ENCODE measurements at places on chromosomes 13 and 19.

GRCh38 chr13:33493672-33494365 lies 208.3 kb upstream of the STARD13 start:
- DNase-seq, result no peak

DNA sequence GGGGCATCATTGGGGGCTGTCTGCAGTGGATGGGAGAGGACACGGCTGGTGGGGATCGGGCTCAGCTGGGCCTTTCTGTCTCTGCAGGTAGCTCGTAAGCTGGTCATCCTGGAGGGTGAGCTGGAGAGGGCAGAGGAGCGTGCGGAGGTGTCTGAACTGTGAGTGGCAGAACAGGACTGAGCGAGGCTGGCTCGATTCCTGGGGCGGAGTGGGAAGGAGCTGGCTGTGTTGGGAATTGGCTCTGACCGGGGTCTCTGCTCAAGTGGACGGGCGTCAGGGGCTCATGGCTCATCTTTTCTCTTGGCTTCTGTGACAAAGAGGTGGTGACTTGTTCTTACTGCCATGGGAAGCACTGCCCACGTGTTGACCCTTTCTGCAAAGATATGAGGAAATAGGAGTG lies 11.6 kb downstream of the TPM4 start:
- DNase-seq, result no peak

DNA sequence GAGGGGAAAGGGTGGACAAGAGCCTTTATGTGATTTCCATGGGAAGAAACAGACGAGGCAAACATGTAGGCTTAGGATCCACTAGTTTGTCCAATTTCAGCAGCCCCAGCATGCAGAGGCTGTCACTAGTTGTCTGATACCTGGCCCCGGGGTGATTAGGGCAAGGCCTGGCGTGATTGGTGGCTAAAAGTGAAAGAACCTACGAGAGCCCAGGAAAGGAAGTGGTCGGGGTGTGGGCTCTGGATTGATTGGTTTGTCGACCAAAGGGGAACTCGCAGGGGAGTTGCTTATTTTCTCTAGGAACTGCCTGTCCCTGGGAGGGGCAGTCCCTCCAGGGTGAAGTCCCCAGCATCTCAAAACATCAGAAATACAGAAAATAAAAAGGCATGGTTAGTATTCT lies 64.2 kb upstream of the UQCRFS1 start:
- no peak for DNase-seq

DNA sequence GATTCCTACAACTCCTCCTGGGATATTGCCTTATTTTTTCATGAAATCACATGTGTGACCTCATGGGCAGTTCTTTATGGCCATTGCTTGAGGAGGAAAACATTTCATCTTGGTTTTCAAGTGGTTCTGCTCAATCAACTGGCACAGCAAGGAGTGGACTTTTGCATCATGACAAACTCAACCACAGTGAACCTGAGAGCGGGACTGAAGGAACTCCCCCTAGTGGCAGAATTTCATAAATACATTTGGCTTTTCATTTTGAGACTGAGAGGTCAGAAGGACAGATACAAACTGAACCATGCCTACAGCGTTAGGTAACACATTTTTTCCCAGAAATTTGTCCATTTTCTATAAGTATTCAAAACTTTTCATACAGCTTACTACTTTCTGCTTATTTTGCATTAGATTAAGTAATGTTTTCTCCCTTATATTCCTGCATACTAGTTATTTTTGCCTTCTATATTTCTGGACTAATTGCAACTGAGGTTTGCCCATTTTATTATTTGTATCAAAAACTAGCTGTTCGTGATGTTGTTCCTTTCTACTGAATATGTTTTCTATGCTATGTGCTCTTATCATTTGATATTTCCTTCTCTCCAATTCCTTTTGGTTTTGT lies 13.4 kb upstream of the SIGLEC12 start:
- DNase-seq, result peak; percentile 54

DNA sequence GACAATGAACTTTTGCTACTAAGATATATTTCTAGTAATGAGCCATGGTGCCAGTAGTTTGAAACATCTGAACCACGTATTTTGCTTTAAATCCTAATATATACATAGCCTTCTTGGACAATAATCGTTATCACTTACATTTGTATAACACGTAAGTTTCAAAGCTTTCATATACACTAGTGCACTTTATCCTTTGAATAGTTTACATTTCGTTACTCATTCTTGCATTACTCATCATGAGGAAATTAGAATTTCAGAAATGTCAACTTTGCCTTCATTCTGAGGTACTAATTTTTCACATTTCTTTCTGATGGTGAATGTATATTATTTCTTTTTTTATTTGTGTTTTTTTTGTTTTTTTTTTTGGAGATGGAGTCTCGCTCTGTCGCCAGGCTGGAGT lies 5.8 kb downstream of the KBTBD7 start:
- DNase-seq, result no peak

- DNase-seq, result no peak
Observed at GRCh38 chr13:102606537-102607309, 9.9 kb downstream of the TPP2 start.

DNA sequence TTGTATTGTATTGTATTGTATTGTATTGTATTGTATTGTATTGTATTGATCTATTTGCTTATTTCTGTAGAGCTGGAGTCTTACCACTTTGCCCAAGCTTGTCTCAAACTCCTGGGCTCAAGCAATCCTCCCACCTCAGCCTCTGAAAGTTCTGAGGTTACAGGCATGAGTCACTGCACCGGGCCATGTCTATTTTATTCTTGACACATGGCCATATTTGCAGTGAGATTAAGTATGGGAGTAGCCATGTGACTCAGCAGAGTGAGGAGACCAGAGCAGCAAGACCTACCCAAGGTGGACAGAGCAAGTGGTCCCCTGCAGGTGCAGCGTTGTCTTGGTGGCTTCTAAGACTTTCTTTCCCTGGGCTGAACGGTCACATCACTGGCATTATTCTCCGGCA lies 49.1 kb upstream of the UBAC2 start:
- no peak for DNase-seq

- peak; percentile 25 for DNase-seq
Observed at GRCh38 chr19:11422163-11423065, 3.3 kb upstream of the RGL3 start.

DNA sequence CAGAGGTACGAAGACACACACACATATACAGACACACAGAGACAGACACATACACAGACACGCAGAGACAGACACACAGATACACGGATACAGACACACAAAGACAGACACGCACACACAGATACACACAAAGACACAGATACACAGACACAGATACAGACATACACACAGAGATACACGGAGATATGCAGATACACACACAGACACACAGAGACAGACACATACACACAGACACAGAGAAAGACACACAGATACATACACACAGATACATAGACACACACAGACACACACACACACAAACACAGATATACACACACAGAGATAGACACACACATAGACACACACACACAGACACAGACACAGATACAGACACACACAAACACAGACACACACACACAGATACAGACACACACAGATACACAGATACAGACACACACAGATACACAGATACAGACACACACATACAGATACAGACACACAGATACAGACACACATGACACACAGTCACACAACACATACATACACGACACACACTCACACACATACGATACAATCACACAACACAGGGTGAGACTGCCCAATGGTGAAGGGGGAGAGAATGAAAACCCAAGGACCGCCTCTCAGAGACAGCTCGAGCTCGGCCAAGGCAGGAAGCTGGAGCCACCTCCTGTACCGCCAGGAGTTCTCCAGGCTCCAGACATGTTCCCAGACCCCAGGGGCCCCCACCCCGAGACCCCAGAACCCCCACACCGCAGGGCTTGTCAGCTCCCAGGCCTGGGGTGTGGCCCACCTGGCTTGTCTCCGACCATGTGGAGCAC lies 8.8 kb upstream of the CCER2 start:
- DNase-seq, result no peak

DNA sequence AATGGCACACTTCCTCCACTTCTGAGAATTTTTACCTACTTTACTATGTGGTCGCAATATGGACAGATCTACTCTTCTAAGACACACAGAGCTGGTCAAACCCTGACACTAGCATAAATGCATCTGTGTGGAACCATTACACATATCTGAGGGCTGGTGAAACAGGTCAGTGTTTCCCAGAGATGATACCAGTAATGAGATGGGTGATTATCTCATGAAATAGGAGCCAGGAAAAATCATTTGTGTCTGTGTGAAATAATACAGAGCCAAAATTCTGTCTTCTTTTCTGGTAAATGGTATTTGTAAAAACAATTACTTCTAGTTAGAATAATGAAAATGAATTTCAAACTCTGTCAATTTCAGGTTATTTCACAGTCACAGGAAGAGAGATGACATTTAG lies 71.6 kb upstream of the FARP1 start:
- DNase-seq, result no peak

GRCh38 chr19:27765912-27766725 lies 1446.8 kb downstream of the UQCRFS1 start:
- DNase-seq, result no peak

GRCh38 chr19:44846455-44847143 lies 502 bp downstream of the NECTIN2 start:
- DNase-seq, result no peak

DNA sequence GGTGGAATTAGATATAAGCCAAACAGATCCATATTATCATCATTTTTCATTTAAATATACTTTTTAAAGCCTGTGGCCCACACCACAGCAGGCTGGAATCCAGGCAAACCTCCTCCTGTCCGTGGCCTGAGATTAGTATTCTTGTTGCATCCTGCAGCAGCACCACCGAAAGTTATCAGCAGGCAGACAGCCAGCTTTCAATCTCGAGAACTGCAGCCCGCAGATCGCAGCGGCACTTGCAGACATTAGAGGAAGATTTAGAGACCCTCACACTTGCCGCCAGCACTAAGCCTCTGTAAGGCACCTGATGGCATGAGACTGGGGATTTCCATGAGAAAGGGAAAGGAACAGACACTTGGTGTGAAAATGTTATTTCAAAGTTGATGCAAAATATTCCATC lies 7.4 kb downstream of the DHRS12 start:
- DNase-seq, result no peak

DNA sequence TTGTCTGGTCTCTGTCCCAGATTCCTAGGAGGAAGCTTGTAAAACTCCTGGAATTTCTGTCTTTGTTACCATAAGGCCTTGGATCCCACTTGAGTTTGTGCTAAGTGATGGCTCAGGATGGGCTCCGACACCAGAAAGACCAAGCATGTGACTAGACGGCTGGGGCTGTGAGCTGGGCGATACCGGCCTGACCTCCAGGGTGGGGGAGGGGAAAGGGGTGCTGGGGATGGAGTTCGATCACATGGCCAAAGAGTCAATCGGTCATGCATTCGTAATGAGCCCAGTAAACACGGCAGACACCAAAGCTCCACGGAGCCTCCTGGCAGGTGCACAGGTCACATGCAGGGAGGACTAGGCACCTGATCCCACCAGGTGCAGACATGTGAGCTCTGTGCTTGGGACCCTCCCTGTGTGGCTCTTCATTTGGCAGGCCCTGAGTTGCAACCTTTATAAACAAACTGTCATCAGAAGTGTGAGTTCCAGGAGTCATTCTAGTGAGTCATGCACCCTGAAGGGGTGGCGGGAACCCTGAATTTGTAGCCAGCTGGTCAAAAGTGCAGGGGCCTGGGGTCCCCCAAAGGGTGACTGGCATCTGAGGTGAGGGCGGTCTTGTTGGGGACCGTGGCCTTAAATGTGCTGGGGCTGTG lies 27.1 kb downstream of the ELAVL1 start:
- no peak for DNase-seq

DNA sequence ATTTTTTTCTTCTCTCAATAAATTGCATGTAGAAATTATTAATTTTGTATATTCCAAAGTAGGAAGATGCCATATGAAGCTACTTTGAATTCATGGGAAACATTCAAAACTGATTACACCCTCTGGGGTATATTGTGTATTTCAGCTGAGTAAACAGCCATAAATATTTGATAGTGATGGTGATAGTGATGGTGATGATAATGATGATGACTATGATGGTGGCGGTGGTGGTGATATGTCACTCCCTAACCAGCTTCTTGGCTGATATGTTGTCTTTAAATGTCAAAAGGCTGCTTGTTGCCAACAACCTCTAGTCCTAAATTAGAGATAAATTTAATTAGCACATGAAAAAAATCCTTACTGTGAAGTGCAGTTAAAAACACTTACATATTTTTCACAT lies 102.0 kb downstream of the LRCH1 start:
- DNase-seq, result no peak

DNA sequence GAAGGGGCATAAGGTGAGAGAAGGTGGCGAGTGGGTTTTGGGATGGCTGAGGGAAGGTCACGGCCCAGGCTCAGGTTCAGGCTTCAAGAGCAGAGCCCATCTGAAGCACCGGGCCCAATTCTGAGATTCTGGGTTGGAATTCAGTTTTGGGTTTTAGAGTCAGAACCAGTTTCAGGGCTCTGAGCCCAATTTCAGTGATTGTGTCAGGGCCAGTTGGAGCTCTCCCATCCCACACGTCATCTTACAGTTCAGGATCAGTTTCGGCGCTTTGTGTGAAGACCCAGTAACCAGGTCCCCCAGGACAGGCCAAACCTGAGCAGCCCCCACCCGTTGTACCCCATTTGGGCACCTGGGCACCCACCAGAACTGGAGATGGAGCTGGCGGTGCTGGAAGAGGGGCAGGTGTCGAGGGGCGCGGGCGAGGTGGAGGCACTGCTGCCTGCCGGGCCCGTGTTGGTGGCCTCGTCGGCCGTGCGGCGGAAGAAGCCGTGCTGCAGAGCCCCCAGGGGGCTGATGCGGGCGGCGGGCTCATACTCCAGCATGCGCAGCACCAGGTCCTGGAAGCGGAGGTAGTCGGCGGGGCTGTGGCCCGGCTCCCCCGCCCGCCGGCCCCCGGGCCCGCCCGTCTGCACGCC lies 7.5 kb downstream of the DYRK1B start:
- DNase-seq, result no peak

DNA sequence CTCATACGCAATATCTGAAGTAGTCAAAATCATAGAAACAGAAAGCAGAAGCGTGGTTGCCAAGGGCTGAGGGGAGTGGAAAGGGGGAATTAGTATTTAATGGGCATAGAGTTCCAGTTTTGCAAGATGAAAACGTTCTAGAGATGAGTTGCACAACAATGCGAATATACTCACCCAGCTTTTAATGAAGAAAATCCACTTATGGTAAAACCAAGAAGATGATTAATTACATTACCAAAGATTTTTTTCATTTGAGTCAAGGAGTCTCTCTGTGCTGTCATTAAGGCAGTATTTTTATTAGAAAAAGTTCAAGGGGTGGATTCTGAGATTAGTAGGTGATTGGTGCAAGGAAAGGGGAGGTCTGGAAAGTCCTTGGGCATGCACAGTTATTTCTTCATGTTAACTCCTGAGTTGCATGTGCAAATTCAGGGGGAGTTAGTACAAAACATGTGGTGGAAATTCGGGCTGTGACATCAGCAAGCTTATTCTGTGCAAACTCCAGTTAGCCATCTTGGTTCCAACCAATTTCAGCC lies 6.9 kb upstream of the CBY2 start:
- DNase-seq, result no peak

- no peak for DNase-seq
Observed at GRCh38 chr13:99989276-99990125, 7.9 kb downstream of the ZIC2 start.

- peak; percentile 76 for DNase-seq
Observed at GRCh38 chr19:46922465-46922864, 61.7 kb downstream of the ARHGAP35 start.

GRCh38 chr19:31641591-31641990 lies 292.4 kb upstream of the TSHZ3 start:
- no peak for DNase-seq

- no peak for DNase-seq
Observed at GRCh38 chr19:14470031-14470876, 4.9 kb downstream of the PTGER1 start.

All from pons (tissue), 1 donor.